ENCODE measurements at places on chromosomes 6 and 20.

GRCh38 chr20:49622243-49622642 is 54.3 kb upstream of the PTGIS start:
- DNase-seq: no peak

DNA sequence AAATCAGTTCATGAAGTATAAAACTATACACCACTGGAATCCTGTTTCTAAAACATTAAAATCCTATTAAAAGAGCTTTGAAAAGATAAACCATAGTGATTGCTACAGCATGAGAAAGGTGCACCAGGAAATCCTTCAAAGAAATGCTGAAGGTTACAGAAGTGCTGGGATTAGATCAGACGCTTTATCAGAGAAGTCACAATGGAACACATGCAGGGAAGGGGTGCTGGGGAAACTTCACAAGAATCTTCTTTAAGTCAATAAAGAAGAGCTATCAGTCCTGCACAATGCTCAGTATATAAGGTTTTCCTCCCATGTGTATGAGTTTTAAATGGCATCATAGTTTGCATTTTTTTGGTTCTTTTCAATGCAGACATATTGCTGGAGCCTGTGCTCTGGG is 137.7 kb upstream of the SLC22A16 start:
- no peak for DNase-seq

- no peak for DNase-seq
These were observed 47.6 kb downstream of the KIZ start for GRCh38 chr20:21173485-21173884.

DNA sequence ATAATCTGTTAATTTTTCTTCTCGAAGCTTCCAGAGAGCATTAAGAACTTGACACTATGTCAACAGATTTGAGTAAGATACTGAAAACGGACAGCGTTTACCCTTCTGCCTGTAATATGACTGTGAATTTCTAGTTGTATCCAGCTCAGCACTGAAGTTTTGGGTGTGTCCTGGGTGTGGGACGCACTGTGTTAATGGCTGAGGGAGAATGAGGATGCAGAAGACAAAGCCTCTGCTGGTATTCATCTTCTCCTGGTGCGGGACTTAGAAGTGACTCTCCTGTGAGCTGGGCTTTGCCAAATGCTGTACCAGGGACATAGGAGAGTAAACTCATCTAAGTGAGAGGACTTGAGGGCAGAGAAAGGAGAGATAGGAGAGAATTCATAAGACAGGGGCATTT is 90.3 kb upstream of the CLDN20 start:
- DNase-seq: no peak

GRCh38 chr6:168782187-168782751 is 341.3 kb downstream of the SMOC2 start:
- no peak for DNase-seq

- no peak for DNase-seq
These were observed 40.0 kb downstream of the PLG start for GRCh38 chr6:160742090-160742489.

DNA sequence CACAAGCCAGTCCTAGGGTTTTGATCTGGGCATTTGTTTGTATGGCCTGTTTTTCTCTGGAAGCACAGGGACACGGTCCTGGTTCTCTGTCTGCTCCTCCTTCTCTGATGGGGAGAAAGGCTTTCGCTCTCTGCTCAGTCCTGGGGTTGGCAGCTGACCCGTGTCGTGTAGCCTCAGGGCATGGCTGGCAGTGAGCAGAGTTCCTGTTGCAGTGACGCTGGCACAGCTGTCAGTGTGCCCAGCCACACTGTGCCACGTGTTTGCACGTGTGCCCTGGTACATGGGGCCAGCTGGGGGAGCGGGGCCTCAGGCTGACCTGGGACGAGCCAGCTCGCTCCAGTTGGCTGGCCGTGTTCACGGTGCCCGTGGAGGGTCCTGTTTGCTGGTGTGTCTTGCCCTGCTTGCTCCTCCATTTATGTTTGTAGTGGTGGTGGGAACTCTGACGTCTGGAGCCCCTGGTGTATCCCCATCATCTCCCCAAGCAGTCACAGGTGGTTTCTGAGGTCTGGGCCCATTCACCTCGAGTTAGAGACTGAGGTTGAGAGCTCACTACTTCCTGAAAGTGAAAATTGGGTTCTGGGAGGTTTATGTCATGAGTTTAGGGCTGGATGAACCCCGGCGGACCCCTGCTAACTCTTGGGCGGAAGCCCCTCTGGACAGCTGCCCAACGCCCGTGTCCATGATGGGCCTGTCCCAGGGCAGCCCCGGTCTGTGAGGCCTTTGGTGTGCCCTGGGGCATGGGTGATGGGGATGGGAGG is 10.2 kb upstream of the DNAJC5 start:
- no peak for DNase-seq

DNA sequence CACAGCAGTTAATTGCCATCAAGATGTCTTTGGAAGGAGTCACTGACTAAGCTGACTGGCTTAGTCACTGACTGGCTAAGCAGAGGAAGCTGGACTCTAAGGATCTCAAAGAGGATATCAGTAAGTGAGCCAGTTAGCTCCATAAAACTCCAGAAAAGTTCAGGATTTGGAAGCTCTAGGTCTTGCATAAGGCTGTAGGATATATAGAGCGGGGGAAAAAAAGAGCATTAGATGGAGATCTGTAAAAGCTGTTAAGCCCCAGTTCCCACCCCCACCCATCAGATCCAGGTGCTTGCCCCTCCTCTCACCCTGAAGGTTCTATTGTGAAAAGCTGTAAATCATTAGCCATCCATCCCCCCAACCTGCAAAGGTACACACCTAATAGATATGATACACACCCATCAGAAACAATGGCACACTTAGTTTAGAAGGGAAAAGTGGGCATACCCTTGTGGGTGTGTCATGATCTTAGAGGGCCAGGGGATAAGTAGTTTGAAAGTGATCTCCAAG is 32.2 kb downstream of the CARMIL1 start:
- DNase-seq: no peak

DNA sequence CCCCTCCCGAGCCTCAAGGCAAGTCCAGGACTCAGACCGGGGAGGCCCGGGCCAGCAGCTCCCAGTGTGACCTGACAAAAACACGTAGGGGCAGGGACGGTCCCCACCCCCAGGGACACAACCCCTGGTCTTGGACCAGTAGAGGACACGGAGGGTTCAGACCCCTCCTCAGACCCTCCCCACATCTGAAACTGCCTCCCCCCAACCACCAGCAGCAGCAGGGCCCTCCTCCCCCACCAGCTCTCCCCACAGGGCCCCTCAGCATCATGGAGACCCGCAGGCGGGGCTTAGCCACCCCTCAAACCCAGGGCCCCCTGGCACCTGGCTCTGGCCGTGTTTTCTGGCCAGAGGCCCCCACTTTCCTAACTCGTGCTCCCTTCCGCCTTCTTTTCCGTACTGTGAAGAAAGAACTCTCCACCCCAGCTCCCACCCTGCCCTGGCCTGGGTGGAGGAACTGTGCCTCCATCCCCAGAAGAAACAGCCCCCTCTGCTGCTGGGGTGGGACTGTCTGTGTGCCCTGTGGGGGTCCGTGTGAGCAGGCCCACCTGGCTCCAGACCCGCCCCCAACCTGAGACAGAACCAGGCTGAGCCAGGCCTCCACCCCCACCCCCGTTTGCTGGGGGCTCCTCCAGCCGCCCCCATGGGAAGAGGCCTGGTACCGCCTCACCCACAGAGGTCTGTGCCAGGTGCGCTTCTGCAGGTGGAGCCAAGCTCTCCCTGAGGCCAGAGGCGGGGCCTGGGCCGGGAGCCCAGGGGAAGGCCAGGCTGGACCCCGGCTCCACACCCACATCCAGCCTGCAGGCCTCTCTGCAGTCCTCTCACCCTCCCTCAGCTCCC is 39.0 kb upstream of the MDFI start:
- no peak for DNase-seq

GRCh38 chr20:25402583-25402982 is 4.9 kb upstream of the GINS1 start:
- no peak for DNase-seq

- no peak for DNase-seq
These were observed 491 bp downstream of the GPSM3 start for GRCh38 chr6:32191696-32192607.

DNA sequence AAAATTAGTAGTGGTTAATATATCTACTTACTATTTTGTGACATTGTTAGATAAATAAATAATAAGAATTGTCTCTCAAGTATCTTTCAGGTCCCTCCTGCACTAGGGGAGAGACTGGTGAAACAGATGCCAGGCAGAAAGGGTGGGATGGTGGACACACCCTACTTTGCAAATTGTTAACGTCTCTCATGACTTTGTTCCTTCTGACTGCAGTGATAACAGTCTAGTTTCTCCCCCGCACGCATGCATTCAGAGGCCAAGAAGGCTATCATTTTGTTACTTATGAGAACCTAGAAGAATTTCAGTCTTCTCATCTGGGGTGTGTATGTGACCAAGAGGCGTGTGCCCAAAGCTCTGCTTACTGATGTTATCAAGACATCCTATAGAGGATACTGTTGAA is 152.3 kb downstream of the EDN1 start:
- DNase-seq: no peak

GRCh38 chr20:46458866-46459750 is 52.7 kb upstream of the ELMO2 start:
- no peak for DNase-seq

GRCh38 chr6:162817196-162817595 is 89.4 kb downstream of the PACRG start:
- no peak for DNase-seq

DNA sequence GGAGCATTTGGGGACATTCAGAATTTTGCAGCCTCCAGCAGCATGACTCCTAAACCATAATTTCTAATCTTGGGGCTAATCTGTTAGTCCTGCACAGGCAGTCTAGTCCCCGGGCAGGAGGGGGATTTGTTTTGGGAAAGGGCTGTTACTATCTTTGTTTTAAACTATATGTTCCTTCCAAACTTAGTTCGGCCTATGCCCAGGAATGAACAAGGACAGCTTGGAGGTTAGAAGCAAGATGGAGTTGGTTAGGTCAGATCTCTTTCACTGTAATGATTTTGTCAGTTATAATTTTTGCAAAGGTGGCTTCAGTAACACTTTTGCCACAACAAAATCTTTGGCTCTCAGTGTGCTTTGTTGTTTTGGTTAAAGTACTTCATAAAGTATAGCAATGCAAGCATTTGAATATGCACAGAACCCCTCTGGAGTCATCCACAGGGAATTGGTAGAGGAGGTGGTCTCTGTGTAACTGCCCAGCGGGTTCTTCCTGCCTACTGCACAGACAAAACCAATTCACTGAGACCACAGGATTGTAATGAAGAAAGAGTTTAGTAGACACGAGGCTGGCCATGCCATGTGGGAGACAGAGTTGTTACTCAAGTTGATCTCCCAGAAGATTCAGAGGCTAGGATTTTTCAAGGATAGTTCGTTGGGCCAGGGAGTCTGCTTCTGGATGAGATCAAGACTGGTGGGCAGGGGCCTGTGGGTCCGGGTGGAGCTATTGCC is 224.1 kb upstream of the MYLIP start:
- no peak for DNase-seq

GRCh38 chr6:158366363-158366762 is 54.1 kb downstream of the TULP4 start:
- no peak for DNase-seq

DNA sequence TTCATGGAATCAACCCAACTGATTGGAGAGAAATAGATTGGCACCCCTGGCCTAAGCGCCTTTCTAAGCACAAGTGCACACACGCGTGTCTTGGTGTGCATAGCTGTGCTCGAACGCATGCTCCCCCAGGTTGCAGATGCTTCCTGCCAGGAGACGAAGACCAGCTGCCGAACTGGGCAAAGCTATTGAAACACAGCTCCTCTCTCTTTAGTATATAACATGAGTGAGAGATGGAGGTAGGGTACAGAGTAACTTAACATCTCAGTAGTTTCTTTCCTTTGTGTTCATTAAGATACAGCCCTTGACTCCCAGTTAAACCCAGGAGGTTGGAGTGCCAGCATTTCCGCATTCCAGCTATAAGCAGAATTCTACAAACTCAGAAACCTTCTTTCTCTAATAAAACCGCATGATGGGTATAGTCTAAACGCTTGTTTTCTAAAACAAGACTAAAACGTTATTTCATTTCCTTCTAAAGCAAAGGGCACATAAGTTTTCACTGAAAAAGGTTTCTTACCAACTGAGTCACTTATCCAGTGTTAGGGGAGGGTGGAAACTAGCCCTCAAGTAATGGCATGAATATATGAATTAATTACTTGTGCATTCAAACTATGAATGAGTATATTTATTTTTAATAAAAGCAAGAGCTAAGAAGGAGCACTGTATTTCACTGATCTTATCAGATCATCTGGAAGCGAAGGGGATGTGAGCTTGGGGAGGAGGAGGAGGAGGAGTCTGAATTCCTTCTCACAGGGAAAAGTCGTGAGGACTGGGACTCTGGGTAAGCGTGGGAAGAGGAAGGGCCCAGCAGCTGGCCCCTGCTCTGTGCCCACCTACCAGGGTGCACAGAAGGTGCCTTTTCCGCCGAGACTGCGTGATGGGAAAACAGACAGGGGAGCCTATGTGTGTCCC is 179.2 kb downstream of the TMEM242 start:
- DNase-seq: no peak

DNA sequence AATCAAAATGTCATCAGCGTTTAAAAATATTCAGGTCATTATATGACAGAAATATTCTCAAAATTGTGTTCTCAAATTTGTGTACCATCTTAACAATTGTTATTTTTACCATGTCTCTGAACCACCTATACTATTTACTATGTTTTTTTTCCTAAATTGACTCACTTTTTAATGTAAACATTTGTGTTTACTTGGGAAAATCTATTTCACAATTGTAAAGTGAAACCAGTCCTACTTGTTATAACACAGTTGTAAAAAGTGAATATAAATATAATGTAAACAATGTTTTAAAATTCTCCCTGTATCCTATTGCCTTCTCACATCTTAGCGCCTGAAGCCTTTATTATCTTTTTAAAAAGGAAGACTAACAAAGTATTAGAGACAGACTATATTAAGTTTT is 83.5 kb downstream of the ADGRG6 start:
- no peak for DNase-seq

DNA sequence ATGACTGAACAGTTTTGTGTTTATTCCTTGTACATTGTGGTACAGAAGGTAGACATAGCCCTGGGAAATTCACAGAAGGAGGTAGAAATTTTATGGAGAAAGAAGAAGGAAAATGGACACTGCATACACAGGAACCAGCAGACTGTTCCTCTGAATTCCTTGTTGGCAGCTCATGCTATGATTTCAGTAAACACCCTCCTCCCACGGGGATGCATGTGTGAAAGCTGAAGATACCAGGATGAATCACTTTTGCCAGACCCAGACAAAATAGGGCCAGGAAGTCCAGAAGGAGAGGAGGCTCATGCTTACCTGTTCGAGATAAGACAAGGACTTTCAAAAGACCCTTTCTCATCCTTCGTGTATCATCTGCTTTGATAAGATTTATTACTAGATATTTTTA is 110.3 kb upstream of the GGTLC1 start:
- DNase-seq: no peak

- DNase-seq: no peak
These were observed 194.0 kb downstream of the TRIM27 start for GRCh38 chr6:28729501-28730402.
